ENCODE measurements at places on chromosomes 2 and 18.
A peak's percentile ranks its signal among the peaks of the same experiment; 100 is the strongest.

GRCh38 chr18:55064760-55065159 lies 105.5 kb upstream of the CCDC68 start:
- no peak overlapping the region for H3K4me3 ChIP-seq
- no peaks in the 10 kb centered on the region for H3K36me3 ChIP-seq
- no peak overlapping the region for H3K27ac ChIP-seq
- DNase-seq: no peak
- peaks cover 6% of the 10 kb centered on the region for H3K27me3 ChIP-seq

- no peak for DNase-seq
- H3K4me3 ChIP-seq: no peak overlapping the region
- H3K36me3 ChIP-seq: peaks cover 69% of the 10 kb centered on the region
- no peak overlapping the region for H3K27ac ChIP-seq
Observed at GRCh38 chr2:20333738-20334137, 16.9 kb downstream of the PUM2 start.

DNA sequence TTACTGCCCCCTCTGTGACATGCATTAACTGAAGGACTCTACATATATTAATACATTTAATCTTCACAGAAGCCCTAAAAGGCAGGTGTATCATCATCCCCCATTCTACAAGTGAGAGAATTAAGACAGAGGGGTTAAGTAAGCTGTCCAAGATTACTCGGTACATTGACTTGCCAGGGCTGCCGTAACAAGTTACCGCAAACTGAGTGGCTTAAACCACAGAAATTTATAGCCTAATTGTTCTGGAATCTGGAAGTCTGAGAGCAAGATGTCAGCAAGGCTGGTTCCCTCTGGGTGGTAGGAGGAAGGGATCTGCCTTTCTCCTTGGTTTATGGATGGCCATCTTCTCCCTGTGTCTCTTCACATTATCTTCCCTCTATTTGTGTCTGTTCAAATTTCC lies 605.5 kb downstream of the EPHA4 start:
- no peak for DNase-seq
- H3K36me3 ChIP-seq: no peaks in the 10 kb centered on the region
- no peaks in the 10 kb centered on the region for H3K27me3 ChIP-seq
- no peaks in the 10 kb centered on the region for H3K4me1 ChIP-seq
- H3K4me3 ChIP-seq: no peak overlapping the region

GRCh38 chr18:79772108-79772864 lies 25.5 kb upstream of the KCNG2 start:
- no peak for DNase-seq
- no peaks in the 10 kb centered on the region for H3K36me3 ChIP-seq
- no peaks in the 10 kb centered on the region for H3K4me1 ChIP-seq
- H3K27ac ChIP-seq: no peak overlapping the region
- H3K4me3 ChIP-seq: no peak overlapping the region

DNA sequence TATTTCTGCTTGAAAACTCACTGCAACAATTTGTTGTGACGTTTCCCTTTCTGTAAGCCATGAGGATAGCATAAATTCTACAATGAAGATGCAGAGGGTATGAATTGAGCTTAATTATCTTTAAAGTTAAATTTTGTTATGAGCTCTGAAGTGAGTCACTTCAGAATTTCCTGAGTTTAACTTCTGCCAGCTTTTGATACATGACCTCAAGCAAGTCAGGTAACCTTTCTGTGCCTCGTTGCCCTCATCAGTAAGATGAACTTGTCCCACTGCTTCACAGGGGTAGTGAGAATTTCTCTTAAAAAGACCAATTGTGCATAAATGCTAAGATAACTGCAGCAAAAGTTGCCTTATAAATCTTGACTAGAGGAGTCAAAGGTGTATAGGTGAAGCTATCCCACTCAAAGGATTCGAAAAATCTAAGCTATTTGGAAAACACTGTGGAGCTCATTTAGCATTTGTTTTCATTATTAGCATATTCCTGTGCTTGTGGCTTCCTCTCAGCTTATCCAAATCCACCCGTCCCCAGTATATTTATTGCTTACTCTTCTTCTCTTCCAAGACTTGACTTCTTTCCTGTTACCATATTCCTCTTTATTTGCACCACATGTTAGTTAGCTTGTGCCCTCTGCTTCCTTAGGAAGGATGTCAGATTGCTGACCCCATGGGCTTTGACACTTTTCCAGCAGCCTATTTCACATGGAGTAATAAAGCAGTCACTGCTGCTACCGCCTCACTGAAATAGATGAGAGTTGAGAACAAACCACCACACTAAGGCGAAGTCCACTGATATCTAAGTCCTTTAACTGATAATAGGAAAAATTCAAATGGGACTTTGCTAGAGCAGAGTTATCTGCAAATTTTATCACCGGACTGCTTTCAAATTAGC lies 428.6 kb downstream of the ERBB4 start:
- no peak for DNase-seq
- H3K4me3 ChIP-seq: no peak overlapping the region
- H3K4me1 ChIP-seq: no peaks in the 10 kb centered on the region
- H3K27ac ChIP-seq: no peak overlapping the region
- H3K36me3 ChIP-seq: no peaks in the 10 kb centered on the region

- H3K4me1 ChIP-seq: peaks cover 27% of the 10 kb centered on the region
- H3K27ac ChIP-seq: no peak overlapping the region
- H3K27me3 ChIP-seq: no peaks in the 10 kb centered on the region
- H3K4me3 ChIP-seq: no peak overlapping the region
- H3K36me3 ChIP-seq: no peaks in the 10 kb centered on the region
Observed at GRCh38 chr2:45895241-45895861, 243.9 kb downstream of the PRKCE start.

GRCh38 chr2:5074733-5075132 lies 617.5 kb upstream of the SOX11 start:
- H3K36me3 ChIP-seq: no peaks in the 10 kb centered on the region
- no peaks in the 10 kb centered on the region for H3K27me3 ChIP-seq
- no peak for DNase-seq
- no peaks in the 10 kb centered on the region for H3K4me1 ChIP-seq
- no peak overlapping the region for H3K4me3 ChIP-seq

GRCh38 chr2:84846741-84847142 lies 34.1 kb downstream of the TRABD2A start:
- peaks cover 76% of the 10 kb centered on the region for H3K4me1 ChIP-seq
- H3K36me3 ChIP-seq: peaks cover 57% of the 10 kb centered on the region
- peak overlapping the region; percentile 87 for H3K27ac ChIP-seq
- DNase-seq: no peak

- H3K4me3 ChIP-seq: no peak overlapping the region
- no peak overlapping the region for H3K27ac ChIP-seq
- no peak for DNase-seq
- no peaks in the 10 kb centered on the region for H3K27me3 ChIP-seq
- H3K4me1 ChIP-seq: peaks cover 6% of the 10 kb centered on the region
Observed at GRCh38 chr18:31931163-31931885, 11.6 kb downstream of the TRAPPC8 start.

GRCh38 chr2:86243950-86244733 lies 44.9 kb downstream of the MRPL35 start:
- H3K36me3 ChIP-seq: no peaks in the 10 kb centered on the region
- no peak for DNase-seq
- peaks cover 7% of the 10 kb centered on the region for H3K4me1 ChIP-seq
- no peak overlapping the region for H3K27ac ChIP-seq

DNA sequence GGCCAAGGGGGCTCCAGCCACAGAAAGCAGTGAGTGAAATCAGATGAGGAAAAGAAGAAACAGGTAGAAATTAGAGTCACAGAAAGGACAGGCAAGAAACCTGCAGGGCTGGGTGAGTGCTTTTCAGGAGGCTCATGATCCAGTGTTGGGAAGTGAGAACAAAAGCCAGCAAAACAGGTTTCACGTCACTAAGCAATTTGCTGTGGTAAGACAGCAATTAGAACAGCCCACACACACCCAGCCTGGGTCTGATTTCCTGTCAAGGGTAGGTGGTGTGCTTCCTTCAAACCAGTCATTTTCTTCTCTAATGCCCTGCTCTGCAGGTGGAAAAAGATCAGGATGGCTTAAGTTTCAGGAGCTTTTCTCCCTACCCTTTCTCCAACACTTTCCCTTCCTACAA lies 52.9 kb upstream of the XDH start:
- no peaks in the 10 kb centered on the region for H3K36me3 ChIP-seq
- H3K4me3 ChIP-seq: no peak overlapping the region
- no peaks in the 10 kb centered on the region for H3K27me3 ChIP-seq
- no peak for DNase-seq
- H3K4me1 ChIP-seq: no peaks in the 10 kb centered on the region
- no peak overlapping the region for H3K27ac ChIP-seq

DNA sequence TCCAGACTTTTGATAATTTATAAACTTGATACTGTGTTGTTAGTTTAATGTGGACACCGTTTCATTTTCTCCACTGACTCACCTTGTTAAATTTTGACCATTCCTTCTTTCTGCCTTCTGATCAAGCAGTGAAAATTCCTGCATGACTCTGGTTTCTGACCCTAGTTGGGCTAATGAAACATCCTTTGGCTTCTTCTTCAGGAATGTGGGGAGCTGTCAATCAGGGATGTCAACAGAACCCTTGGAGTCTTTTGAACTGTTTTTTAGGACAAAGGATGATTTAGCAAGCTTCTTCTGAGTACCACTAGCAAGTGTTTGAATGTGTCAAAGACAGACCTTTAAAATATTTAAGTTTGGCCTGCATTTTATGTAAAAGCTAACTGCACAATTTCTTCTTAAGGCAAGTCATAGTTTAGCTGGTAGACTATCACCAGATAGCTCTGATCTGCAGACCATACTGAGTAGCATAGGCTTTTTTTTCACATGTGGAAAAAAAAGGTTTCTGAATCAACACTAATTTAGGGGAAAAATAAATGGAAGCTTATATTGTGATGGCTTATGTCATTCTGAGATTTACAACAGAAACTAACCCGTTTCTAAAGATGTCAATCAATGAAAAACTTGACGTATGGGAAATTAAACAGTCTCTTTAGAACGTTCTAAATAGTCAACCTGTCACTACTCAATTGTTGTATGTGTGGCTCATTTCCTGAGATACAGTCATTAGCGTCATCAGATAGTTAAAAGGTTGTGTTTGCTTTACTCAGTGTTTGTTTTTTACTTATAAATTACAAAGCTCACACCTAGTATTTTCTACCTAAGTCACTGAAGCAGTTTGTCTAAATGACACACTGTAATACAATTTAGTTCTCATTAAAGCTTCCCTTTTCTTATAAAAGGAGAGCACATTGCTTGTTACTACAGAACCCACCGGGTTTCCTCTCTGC lies 311.4 kb downstream of the PTPRM start:
- H3K27me3 ChIP-seq: peaks cover 2% of the 10 kb centered on the region
- H3K4me3 ChIP-seq: no peak overlapping the region
- no peak overlapping the region for H3K27ac ChIP-seq
- H3K36me3 ChIP-seq: no peaks in the 10 kb centered on the region
- H3K4me1 ChIP-seq: no peaks in the 10 kb centered on the region
- DNase-seq: no peak

DNA sequence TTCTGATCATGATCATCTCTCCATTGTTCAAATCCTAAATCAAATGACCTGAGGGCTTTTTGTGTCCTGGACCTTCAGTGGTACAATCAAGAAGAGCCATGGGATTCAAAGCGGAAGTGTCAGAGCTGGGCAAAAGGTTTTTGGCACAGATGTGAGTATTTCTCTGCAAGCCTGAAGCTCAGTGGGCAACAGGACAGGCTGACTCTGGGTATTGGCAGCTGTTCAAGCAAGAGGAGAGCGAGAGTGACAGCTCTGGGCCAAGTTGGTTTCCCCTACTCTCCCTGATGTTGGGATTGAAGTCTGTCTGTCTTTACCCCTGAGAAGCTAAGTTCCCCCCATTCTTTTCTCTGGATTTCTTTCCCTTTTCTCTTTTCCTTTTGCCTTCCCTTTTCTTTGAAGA lies 33.3 kb downstream of the DSEL start:
- H3K4me3 ChIP-seq: no peak overlapping the region
- H3K36me3 ChIP-seq: no peaks in the 10 kb centered on the region
- H3K27me3 ChIP-seq: peaks cover 2% of the 10 kb centered on the region
- H3K4me1 ChIP-seq: no peaks in the 10 kb centered on the region
- no peak overlapping the region for H3K27ac ChIP-seq
- DNase-seq: no peak

- no peaks in the 10 kb centered on the region for H3K36me3 ChIP-seq
- H3K4me1 ChIP-seq: no peaks in the 10 kb centered on the region
- H3K27ac ChIP-seq: no peak overlapping the region
- no peak for DNase-seq
- H3K27me3 ChIP-seq: no peaks in the 10 kb centered on the region
Observed at GRCh38 chr2:127155028-127155581, 48.2 kb upstream of the BIN1 start.

GRCh38 chr18:37452015-37452414 lies 113.6 kb downstream of the CELF4 start:
- H3K36me3 ChIP-seq: no peaks in the 10 kb centered on the region
- no peaks in the 10 kb centered on the region for H3K4me1 ChIP-seq
- no peak for DNase-seq

DNA sequence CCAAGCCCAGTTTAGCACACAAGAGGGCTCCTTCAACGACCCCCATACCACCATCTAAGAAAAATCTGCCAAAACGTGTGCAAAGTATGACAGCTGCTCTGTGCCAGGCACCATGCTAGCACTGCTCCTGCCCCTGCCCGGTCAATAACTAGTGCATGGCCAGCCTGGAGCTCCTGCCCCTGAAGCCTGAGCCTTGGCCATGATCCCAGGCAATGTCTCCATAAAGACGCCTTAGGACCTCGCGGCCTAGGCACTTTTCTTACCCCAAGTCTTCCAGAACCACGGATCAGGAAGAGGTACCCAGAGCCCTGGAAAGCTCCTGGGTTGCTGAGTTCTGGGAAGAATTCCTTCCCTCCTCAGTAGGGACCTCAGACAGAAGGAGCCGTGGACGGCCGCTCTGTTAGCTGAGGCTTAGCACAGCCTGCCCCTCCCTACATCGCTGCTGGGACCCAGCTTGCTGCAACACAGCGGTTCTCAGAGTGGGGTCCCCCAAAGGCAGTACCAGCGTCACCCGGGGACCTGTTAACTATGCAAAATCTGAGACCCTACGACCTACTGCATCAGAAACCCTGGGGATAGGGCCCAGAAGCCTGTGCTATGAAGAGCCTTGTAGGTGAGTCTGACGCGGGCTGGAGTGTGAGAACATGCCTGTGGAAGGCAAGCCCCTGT lies 117.8 kb upstream of the TWIST2 start:
- DNase-seq: no peak
- H3K4me3 ChIP-seq: no peak overlapping the region
- peaks cover 3% of the 10 kb centered on the region for H3K27me3 ChIP-seq
- no peaks in the 10 kb centered on the region for H3K36me3 ChIP-seq
- no peak overlapping the region for H3K27ac ChIP-seq

GRCh38 chr18:34767601-34768027 lies 57.5 kb downstream of the DTNA start:
- H3K4me3 ChIP-seq: no peak overlapping the region
- H3K36me3 ChIP-seq: no peaks in the 10 kb centered on the region
- H3K27me3 ChIP-seq: no peaks in the 10 kb centered on the region

GRCh38 chr2:97728091-97728731 lies 14.8 kb downstream of the ZAP70 start:
- no peaks in the 10 kb centered on the region for H3K27me3 ChIP-seq
- H3K27ac ChIP-seq: peak overlapping the region; percentile 39
- peaks cover 97% of the 10 kb centered on the region for H3K36me3 ChIP-seq
- DNase-seq: no peak
- H3K4me1 ChIP-seq: peaks cover 18% of the 10 kb centered on the region
- H3K4me3 ChIP-seq: no peak overlapping the region

- no peak overlapping the region for H3K27ac ChIP-seq
- H3K36me3 ChIP-seq: no peaks in the 10 kb centered on the region
- DNase-seq: no peak
- H3K4me3 ChIP-seq: no peak overlapping the region
Observed at GRCh38 chr18:67794521-67794920, 278.0 kb upstream of the DSEL start.

All from activated T-helper 2 cell treated with anti-CD3 and anti-CD28 coated beads, Interferon-gamma antibody, Interleukin-2, Interleukin-4, amounts not matched to agents 10 μg/mL and 5 μg/mL and 100 μg/mL, durations not matched to agents 14 hours and 24 hours and 36 hours (primary cell).